ENCODE measurements at places on chromosomes 7 and 10.

DNA sequence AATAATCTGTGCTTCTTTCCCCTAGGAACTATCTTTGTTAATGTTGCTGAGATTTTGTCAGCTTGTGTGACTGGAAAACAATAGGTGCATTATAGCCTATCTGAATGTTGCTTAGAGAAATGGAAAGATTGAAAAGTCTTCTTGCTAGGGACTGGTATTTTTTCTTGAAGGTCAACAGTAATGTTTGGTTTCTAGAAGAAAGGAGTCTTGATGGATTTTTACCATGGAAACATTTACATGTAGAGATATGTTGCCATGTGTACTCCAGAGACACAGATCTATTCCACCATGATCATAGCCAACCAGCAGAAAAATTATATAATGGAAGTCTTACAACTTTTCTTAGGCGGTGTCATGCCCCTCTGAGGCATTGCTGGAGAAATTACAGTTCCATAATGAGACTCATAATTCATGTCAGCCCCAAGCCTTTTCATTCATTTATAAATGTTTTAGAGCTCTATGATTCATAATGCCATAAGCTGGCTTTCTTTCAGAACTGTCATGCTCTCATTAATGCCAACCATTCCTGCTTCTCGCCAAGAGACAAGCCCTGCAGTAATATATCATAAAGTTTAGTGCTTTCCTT, 175.1 kb upstream of the PTPRZ1 start:
- DNase-seq: peak; percentile 1

GRCh38 chr7:157759246-157759805, 422.5 kb downstream of the DNAJB6 start:
- DNase-seq: no peak

DNA sequence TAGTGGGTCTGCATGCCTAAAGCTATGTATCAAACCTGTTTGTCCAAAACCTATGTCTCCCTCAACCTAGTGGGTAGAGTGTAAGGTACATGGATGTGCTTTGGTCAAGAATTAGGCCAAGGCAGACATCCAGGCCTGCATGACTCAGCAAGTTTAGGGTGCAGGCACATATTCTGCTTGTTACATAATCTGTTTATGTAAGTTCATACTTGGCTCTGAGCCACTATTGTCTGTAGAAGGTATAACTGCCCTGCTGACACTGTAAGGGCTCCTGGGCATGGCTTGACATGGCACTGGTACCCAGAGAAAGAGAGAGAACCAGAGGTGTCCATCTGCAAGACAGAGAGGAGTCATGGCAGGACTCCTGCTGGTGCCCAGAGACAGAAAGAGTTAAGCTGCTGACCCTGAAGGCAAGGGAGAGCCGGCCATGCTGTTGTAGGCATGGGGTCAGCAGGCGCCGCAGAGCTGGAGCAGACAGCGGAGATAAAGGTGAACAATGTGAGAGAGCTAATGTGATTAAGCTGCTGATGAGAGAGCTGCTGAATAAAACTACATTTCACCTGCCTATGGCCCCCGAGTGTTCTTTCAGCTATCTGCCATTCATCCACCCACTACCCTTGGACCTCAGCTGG, 118.5 kb upstream of the TMEM106B start:
- peak; percentile 6 for DNase-seq

- DNase-seq: no peak
Observed at GRCh38 chr7:155470686-155471638, 13.0 kb downstream of the EN2 start.

- no peak for DNase-seq
Observed at GRCh38 chr7:141409801-141410329, 141.3 kb upstream of the AGK start.

- no peak for DNase-seq
Observed at GRCh38 chr7:26397796-26398426, 106.2 kb downstream of the SNX10 start.

DNA sequence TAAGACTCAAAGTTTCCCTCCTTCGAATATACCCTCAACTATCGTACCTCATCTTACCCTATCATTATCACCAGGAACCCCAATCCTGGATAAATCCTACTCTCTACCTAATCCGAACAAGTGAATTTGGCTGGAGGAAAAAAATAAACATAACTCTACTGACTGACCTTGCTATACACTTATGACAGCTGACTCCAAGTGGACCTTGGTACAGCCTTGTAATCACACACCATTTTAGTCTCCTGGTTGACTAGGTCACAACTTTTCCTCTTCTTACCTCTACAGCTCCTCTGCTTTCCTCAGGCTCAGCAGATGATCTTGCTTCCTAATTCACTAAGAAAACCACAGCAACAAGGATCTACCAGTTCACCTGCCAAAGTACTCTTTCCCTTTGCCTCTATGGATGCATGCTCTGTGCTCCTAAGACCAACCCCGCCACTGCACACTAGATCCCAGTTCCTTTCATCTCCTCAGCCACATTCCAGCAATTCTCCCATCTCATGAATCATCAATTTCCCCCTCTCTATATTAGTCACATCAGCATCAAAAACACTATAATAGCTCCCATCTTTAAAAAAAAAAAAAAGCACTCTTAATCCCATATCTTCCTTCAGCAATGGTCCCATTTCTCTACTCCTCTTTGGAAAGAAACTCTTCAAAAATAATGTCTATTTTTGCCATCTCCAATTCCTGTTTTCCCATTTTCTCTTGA, 35.5 kb downstream of the COA1 start:
- DNase-seq: peak; percentile 90

DNA sequence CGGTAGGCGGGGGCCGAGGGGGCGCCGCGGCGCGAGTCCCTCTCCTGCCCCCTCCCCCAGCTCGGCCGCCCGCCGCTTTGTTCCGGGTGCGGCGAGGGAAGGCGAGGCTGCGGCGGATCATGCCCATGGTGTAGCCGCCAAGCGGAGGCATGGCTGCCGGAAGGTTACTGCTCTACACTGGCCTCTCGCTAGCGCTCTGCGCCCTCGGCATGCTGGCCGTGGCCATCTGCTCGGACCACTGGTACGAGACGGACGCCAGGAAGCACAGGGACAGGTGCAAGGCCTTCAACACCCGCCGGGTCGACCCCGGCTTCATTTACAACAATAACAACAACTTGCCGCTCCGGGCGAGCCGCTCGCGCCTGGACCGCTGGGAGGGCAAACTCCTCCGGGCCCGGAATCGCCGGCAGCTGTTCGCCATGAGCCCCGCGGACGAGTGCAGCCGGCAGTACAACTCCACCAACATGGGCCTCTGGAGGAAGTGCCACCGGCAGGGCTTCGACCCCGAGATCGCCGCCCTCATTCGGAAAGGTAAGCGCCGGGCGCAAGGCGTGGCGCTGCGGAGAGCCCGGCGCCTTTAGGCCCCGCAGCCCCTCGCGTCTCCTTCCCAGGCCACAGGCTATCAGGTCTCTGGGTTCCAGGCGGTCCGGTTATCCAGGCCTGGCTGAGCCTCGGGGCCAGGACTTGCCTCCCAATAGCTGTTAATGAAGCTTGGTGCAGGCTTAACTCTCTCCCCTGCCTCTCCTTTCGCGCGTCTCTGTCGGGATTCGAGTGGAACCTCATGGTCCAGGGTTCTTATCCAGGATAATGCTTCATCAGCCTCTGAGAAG, 513 bp downstream of the TMEM178B start:
- no peak for DNase-seq

GRCh38 chr10:118501171-118501570, 94.3 kb downstream of the PRLHR start:
- peak; percentile 52 for DNase-seq

DNA sequence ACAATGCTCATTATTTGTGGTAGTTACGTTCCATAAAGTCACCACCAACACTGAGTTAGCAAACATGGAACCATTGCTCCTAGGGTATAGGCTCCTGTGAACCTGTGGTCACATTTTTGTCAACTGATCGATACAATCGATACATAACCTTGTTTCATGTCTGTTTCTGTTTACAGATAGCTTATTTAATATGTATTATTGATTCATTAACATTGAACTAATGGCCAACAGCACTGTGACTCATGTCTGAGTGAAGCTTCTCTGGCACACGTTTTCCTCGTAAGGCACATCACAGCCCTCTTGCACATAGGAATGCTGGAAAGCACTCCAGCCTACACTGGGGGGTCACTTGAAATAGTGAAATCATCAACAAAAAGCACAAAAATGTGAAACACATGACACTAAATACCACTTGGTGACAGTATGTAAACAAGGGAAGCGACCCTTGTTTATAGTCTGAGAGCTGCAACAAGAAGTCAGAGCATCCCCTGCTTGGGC, 27.0 kb downstream of the GHRHR start:
- DNase-seq: no peak

DNA sequence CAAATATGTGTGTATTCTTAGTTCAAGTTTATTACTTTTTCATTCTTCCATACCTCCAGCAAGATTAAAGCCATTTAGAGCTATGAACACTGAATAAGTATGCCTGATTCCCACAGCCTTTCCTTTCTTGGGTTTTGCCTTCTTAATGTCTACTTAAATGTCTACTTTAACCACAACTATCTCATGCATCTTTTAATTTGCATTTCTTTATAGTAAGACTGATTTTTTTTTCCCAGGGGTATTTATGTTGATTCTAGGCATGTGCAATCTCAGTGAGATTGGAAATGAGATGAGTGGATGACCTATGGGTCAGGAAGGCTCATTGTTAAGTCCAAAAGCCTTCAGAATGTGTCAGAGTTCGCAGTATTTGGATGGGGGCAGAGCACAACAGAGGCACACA, 3.6 kb downstream of the PCBD1 start:
- DNase-seq: peak; percentile 56

GRCh38 chr7:106089647-106090046, 22.5 kb downstream of the SYPL1 start:
- DNase-seq: no peak

DNA sequence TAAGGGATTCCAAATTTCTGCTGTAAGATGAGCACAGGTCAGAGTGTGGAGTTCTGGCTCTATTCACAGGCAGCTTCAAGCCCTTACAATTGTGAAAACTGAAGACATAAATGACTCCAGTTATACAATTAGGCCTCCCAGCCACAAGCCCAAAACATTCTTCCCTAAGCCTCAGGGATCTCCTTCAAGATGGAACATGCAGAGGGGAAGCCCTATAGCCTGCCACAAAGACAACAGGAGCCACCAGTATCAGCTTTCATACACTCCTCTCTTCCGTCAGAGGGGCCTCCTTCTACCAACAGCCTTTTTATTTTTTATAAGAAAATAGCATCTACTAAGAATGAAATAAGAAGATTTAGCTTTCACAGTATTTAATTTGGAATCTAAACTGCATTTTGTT, 46.5 kb downstream of the DLD start:
- no peak for DNase-seq

- no peak for DNase-seq
Observed at GRCh38 chr10:57664815-57665214, 602.9 kb downstream of the IPMK start.

DNA sequence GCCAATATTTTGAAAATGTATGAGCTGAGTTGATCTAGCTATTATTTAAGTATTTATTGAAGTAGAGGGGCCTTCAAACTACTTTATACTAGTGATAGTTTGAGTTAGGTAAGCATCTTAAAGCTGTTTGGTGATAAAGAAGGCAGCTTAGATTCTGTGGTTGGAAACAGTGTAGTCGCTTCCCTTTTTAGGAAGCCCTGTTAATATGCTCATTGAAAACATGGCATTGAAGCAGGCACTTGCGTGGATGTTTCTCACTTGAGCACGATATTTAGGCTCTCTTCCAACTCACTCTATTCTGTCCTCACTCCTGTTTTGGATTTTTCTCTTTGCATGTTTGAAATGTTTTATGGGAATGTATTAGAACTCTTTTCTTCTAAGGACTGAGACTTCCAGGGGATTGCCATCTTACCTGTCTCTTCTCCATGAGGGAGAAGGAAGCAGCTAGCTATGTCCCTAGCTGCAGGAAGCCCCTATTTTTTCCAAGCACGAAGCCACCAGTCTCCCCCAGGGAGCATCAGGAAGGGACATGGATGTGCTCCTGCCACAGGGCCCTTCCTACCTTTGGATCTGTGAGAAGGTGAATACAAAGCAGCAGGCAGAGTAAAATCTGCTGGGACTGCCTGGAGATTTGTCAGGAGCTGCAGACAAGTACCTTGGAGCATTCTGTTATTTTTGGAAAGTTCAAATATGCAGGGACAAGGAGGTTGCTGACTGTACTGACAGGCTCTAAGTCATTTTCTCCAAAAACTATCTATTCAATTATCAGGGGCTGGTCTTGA, 22.0 kb upstream of the BMPR1A start:
- DNase-seq: no peak

GRCh38 chr10:118314882-118315281, 27.2 kb downstream of the FAM204A start:
- no peak for DNase-seq

DNA sequence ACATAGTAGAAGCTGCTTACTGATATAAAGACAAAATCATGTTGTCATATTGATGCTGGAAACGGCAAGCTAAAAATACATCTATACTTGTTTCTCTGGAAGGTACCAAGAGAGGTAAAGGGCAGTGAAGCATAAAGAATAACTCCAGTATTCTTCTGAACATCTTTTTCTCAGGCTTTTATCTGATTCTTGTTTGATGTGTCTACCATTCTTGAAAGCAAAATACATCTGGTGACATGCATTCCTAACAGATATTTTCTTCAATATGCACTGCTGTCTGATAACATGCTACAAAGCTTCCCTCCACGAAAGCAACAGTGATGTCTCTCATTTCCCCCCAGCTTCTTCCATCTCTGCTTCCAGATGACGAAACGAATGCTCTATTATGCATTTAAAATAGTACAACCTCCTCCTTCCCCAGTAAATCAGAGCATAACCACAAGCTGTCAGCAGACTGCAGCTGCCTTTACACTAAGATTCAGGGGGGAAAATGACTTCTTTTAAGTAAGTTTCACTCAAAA, 100.8 kb downstream of the ARHGAP21 start:
- peak; percentile 78 for DNase-seq

DNA sequence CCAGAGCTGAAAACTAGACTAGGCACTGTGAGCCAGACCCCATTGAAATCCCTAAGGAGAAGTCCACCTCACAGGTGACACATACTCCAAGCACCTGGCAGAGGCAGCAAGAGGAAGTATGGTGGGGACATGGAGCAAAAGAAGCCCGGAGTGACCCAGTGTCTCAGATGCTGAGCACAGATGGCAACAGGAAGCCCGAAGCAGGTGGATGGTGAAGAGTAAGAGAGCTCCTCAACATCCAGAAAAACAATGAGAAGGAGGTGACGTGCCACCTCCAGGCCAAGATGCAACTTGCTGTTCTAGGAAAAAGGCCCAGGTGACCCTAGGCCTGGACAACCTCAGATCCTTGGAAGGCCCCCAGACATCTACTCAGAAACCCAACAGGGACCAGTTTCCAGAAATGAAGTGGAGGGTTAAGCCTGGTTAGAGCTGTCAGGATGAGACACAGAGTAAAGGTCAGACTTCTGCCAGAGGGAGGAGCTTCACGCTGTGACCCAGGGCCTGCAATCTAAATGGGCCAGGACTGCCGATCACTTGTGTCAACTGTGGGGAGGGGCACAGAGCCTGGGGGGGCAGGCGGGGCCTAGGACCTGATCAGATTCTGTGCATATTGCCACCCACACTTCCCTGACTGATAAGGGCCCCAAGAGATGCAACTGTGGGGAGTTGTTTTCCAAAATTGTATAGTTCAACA, 2.4 kb upstream of the COBL start:
- DNase-seq: no peak

DNA sequence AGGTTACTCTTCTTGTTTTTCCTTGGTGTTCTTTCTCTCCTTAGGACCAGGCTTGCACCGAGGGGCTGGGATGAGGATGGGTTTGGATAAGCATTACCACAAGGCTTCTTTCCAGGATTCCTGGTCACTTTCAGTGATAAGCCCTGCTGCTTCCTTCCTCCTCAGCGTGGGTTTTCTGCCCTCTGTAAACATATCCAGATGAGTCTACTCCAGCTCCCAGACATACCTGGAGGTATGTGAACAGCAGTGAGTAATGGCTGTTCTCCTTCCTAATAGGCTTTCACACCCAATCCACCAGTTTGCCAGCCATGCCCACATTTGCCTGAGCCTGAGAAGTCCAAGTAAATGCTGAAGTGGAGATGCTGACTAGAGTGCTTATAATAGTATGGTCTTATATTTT, 229.8 kb upstream of the YAE1 start:
- DNase-seq: peak; percentile 32
